ENCODE measurements at places on chromosomes 6 and 20.

- DNase-seq = no peak
Measured at GRCh38 chr6:40642190-40642589, 55.0 kb upstream of the LRFN2 start.

DNA sequence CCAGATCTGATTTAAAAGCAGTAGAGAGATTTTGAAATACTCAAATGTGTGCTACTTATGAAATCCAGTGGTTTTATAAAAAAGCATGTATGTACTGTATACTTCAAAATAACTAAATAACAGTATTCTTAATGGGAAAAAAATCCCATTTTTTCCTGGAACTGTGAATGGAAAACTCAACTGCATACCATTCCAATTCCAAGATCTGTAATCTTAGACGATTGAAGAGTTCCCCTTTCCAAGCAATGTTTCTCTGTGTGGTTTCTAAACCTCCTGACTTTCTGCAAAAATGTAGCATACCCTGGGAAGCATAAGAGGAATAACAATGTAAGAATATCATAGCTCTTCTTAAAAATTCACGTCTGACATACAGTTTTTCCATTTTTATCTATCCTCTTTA lies 40.3 kb upstream of the HIVEP2 start:
- DNase-seq = no peak

DNA sequence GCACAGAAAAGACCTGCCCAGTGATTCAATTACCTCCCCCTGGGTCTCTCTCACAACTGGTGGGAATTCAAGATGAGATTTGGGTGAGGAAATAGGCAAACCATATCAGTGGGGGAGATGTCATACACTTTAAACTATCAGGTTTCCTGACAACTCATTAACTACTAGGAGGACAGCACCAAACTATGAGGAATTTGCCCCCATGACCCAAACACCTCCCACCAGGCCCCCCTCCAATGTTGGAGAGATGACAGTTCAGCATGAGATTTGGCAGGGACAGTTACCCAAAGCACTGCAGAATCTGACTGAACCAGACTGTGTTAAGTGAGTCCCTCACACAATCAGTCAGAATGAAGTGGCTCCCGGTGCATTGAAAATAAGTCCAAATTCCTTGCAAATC lies 148.0 kb downstream of the TTLL2 start:
- no peak for DNase-seq

DNA sequence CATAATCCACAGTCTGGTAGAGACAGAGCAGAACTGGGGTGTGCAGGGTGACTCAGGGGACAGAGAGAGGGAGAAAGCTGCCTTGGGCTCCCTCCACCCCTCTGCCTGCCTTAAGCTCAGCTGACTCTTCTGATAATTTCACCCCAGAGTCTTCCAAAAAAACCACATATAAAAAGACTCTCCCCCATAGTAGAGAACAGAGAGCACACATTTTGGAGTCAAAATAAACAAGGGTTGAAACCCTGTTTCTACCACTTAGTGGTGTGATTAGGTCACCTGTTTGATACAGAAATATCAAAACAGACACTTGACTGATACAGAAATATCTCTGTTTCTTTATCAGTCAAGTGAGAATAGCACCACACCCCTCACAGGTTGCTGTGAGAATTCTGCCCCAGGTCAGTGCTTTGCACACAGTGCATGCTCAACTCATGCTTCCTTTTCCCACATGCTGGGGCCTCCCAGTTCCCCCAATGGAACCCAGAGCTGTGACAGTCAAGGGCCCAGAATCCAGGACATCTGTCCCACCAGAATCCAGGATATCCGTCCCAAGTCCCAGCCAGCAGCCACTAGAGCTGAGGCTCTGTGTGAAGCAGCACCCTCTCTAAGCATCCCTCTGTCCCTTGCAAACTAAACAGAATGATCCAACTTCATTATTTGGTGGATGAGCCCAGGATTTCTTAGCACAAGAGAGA lies 1.2 kb downstream of the TREML2 start:
- DNase-seq = no peak

GRCh38 chr6:168990019-168990751 lies 263.5 kb downstream of the THBS2 start:
- DNase-seq = no peak

DNA sequence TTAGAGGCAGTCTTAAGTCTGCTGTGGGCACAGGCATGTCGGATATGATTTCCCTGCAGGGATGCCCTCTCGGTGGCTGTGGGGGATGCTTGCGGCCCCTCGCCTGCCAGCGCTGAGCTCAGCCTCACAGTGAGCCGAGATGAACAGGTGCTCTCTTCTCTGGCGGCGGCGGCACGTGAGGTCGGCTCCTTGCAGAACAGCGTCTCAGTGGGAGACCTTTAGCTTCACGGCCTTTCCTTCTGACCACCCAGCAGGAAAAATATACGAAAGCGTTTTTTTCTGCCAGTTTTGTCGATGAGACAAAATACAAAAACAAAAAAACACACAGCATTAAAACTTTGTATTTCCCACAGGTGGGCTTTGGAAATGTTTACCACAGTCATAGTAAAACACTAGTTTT lies 23.6 kb downstream of the FOXA2 start:
- DNase-seq = no peak

GRCh38 chr6:93196406-93196970 lies 222.9 kb downstream of the EPHA7 start:
- peak; percentile 1 for DNase-seq

DNA sequence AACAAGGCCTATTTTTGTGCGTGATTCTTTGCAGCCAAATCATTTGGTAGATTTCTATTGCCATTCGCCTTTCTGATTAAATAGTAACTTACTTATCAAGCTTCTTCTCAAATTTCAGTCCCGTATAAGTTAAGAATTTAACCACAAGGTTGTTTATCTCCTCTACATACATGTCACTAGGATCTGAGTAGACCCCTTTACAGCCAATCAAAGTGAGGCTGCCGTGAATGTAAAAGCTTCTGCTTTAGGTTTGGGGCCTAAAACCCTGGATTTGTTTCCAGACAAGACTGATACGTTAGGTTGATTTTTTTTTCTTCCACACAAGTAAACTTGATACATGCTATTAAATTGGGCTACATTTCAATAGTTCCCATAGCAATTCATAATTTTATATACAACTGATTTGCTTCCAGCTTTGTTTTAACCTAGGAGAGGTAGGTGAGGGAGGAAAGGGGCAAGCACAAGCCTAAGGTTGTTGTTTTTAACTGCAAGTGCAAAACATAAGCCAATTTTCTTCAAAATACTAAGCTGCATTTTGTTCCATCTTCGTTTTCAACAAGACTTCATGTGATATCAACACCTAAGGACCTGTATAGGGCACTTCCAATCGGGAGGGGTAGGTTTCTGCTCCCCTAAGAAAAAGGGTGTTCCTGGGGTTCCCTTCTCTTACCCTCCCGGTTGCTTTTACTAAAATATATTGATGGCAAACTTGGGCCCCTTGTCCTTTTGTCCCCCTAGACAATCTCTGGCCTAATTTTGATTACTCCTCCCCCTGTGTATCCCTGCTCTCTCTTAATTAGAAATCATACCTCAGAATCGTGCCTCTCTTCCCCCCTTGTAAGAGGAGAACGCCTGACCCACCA lies 1.7 kb downstream of the RANBP9 start:
- peak; percentile 62 for DNase-seq

- no peak for DNase-seq
Measured at GRCh38 chr6:161915456-161915964, 641.6 kb upstream of the AGPAT4 start.

GRCh38 chr20:3767110-3767426 lies 485 bp downstream of the ADISSP start:
- no peak for DNase-seq
